ENCODE measurements at places on chromosomes 3 and 15. TPM values are rescaled to one million over a fixed set of nuclear protein-coding genes. Genes with fewer than 3 reads are reported as not detected.

Gene SLC22A14
- 0.10 TPM for total RNA-seq

Gene SLC28A1
- total RNA-seq = not detected

DNA sequence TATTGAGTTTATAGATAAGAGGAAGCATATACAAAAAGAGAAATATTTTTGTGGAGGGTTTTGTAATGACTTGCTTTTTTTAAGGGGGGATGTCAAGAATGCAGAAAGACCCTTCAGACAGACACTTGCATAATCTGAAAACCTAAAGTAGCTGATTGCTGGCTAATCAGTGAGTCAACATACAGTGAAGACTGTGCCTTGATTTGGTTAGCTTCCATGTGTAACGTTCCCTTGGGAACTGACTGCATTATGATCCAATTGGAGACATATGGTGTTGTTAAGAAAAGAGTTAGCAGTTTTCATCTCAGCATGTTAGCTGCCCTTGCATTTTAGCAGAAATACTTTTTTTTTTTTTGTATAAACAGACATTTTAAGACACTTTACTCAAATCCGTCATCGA, 483.2 kb downstream of the RBMS3 start:
- no peak for DNase-seq

DNA sequence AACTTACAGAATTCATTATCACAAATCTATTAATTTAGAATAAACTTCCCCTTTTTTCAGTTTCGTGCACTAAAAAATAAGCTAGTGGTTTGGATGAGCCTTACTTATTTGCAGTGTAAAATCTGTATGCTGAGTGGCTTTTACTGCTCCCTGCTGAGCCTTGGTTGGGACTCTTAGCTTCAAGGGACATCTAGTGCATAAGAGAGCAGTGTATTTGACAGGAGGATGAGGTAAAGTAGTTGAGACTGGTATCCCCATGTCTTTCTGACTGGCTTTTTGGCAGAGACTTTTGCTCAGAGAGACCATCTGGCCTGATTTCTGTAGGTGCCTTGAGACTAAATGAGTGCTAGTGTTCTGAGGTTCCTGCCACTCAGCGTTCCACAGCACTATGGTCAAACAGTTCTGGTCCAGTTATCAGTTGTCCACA, 11.8 kb downstream of the CAPN7 start:
- no peak for DNase-seq

GRCh38 chr15:91338766-91339165, 238.7 kb downstream of the SV2B start:
- no peak for DNase-seq

GRCh38 chr15:75007216-75007615, 11.9 kb downstream of the SCAMP5 start:
- DNase-seq = no peak

- DNase-seq = no peak
Observed at GRCh38 chr3:40044487-40044886, 235.1 kb downstream of the MYRIP start.

DNA sequence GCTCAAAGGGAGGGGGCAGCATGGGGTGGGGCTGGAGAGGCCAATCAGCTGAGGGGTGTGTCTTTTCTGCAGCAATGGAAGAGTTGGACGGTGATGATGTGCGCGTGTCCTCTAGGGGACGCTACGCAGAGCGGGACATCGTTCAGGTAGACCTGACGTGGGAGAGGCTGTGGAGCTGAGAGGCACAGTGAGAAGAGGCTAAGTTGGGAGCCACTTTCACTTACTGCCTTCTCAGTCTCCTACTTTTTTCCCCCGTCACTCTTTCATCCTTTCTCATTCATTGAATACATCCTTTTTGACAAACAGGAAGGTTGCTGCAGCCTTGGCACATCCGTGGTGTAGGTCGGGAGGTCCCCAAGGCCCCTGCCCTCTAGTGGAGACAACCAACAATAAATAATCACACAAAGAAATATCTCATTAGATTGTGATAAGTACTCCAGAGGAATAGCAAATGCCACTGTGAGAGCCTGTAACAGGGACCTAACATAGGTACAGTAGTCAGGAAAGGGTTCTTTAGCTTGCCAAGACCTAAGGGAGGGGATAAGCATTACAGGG, 4.4 kb upstream of the BRPF1 start:
- no peak for DNase-seq

- no peak for DNase-seq
Observed at GRCh38 chr15:36608180-36608579, 28.8 kb downstream of the CDIN1 start.

Measured in lower leg skin (tissue), 4 donors.